Immature natural killer cell (primary cell): ENCODE measurements at places on chromosomes 2 and 18. TPM values are rescaled to one million over a fixed set of nuclear protein-coding genes. Genes with fewer than 3 reads are reported as not detected.

GRCh38 chr2:88054782-88055370, 707 bp downstream of the KRCC1 start:
- no peaks in the 10 kb centered on the region for H3K36me3 ChIP-seq
- peak overlapping the region; percentile 98 for H3K4me3 ChIP-seq
- H3K27ac ChIP-seq: peak overlapping the region; percentile 97
- peaks cover 37% of the 10 kb centered on the region for H3K4me1 ChIP-seq
- no peak for DNase-seq
- H3K27me3 ChIP-seq: peaks cover 19% of the 10 kb centered on the region

Gene AKAIN1
- not detected for polyA plus RNA-seq

Gene LRP2
- polyA plus RNA-seq: not detected

Gene KCNK3
- not detected for polyA plus RNA-seq

Gene SPP2
- not detected for polyA plus RNA-seq

DNA sequence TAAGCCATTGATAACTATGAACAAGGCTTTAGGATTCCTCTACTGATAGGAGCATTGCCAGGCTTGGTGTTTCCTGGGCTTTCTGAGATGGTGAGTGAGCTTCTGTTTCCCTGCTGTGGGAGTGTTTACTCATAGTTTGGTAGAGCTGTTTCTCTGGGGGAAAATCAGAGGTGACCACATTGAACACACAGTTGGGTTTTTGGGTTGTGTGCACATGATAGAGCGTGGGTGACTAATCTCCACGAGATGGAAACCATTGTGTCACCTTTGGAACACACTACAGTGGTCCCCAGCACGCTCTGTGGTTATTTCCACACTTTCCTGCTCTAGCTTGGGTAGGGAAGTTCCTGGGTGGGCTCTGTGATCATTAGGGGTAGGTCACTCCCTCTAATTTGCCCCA, 5.4 kb downstream of the IL1R1 start:
- H3K27ac ChIP-seq: no peak overlapping the region
- peaks cover 8% of the 10 kb centered on the region for H3K36me3 ChIP-seq
- peaks cover 5% of the 10 kb centered on the region for H3K4me1 ChIP-seq
- no peak overlapping the region for H3K4me3 ChIP-seq

Gene ZSCAN30
- polyA plus RNA-seq: 4.7 TPM

DNA sequence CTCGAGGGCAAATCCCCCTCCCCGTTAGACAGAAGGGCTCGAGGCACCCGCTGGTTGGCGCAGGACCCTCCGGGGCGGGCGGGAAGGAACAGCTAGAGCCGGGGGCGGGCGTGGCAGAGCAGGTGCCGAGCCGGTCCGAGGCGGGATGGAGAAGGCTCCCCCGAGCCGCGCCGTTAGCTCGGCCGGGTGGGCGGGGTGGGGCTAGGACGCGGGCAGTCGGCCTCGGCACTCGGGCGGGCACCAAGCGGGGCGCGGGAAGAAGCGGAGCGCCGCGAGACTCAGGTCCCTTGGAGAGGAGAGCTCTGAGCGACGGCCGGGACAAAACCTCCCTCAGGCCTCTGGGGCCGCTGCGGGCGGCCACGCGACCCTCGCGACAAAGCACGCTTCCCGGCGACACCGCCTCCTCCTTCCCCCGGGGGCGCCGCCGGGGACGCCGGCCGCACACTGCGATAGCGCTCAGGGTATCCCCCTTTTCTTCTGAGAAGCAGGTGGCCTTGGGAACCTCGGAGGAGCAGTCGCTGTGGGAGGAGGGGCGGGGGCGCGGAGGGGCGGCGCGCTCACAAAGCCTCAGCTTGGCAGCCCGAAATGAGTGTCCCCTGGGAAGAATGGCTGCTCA, 721 bp downstream of the FHOD3 start:
- H3K4me1 ChIP-seq: peaks cover 2% of the 10 kb centered on the region
- H3K27ac ChIP-seq: no peak overlapping the region
- no peaks in the 10 kb centered on the region for H3K36me3 ChIP-seq
- no peak for DNase-seq
- no peak overlapping the region for H3K4me3 ChIP-seq
- H3K27me3 ChIP-seq: peaks cover 21% of the 10 kb centered on the region

Gene LIPG
- not detected for polyA plus RNA-seq

Gene CDCA7
- 1.6 TPM for polyA plus RNA-seq

DNA sequence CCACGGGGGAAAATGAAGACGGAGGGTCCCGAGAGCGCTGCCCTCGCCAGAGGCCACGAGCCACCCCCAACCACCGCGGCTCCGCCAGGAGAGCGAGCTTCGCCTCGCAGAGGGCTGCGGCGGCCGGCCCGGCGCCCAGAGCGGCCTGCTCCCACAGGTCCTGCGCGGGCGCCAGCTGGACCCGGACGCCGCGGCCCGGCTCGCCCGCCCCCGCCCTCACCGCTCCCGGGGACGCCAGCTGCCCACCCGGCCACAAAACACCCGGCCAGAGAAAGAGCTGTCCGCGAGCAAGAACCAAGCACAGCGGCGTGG, 709 bp downstream of the PTPN2 start:
- H3K36me3 ChIP-seq: no peaks in the 10 kb centered on the region
- H3K27ac ChIP-seq: peak overlapping the region; percentile 94
- DNase-seq: no peak
- H3K4me1 ChIP-seq: peaks cover 81% of the 10 kb centered on the region

DNA sequence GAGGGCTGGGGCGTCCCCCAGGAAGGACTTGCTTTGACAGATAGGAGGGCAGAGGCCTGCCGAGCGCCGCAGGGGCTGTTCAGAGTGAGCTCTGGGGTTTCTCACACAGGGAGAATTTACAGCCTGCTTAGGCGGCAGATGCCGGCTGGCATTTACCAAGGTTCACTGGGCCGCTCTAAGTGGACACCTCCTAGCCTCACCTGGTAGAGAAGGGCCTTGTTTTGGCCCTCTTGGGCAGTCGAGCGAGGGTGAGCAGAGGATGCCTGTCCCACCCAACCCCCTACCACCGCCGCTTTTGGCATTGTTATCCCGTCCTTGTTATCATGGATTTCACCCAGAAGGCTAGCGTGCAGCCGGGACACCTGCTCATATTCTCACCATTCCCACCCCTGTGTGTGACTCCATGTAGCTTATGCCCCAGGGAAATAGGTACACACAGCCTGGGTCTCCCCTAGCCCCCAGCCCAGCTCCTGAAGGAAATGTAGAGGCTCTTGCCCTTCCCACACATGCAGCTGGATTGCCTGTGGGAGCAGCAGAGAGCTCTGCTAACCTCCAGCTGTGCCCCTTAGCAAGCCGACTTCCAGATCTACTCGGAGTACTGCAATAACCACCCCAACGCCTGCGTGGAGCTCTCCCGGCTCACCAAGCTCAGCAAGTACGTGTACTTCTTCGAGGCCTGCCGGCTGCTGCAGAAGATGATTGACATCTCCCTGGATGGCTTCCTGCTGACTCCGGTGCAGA, 52.4 kb downstream of the FAM168B start:
- no peaks in the 10 kb centered on the region for H3K36me3 ChIP-seq
- H3K4me3 ChIP-seq: peak overlapping the region; percentile 41
- peaks cover 15% of the 10 kb centered on the region for H3K4me1 ChIP-seq
- H3K27ac ChIP-seq: no peak overlapping the region
- H3K27me3 ChIP-seq: peaks cover 2% of the 10 kb centered on the region

DNA sequence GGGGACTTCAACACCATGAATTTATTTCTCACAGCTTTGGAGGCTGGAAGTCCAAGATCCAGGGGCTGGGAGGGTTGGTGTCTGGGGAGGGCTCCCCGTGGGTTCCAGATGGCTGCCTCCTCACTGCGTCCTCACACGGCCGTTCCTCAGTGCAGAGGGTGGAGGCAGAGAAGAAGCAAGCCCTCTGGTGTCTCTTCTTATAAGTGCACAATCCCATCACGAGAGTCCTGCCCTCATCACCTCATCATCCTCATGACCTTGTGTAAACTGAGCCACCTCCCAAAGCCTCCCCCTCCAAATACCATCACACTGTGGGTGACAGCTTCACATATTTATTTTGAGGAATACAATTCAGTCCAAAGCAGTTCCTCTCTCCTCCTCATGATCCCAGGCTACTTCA, 26.3 kb downstream of the TMEM163 start:
- no peaks in the 10 kb centered on the region for H3K27me3 ChIP-seq
- H3K36me3 ChIP-seq: no peaks in the 10 kb centered on the region
- peak; percentile 22 for DNase-seq

Gene AMER3
- not detected for polyA plus RNA-seq
